MV-4-11 (cell line): ENCODE measurements at places on chromosomes 7 and 10.

DNA sequence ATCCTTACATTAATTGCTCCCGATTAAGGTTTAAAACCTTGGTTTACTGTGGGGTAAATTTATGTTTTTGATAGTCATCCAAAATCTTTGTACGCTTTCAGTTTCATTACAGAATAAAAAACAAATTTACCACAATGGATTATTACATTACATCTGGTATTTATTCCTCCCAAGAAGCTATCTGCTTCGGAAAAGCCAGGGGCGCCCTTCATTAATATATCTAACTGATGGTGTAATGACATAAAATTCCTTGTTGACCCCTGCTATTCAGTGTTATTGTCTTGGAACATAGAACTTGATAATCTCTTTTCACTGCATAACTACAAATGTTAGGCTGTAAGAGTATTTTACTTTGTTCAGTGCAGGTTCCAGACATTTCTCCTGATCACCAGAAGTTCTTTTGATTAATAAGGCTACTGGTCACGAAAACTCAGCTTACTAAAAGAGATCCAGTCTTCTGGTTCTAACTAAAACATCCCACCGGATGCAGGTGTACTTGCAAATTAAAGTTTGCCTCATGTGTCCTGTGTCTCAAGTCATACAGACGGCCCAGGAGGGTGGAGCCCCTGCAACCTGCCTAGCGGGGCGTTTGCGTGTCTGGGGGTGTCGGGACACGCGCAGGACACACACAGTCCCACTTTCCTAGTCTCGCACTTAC is 581 bp upstream of the GLCCI1 start:
- no peak for DNase-seq

- DNase-seq = no peak
Observed at GRCh38 chr7:122454776-122455507, 150.4 kb upstream of the FEZF1 start.

- DNase-seq = no peak
Observed at GRCh38 chr10:10092581-10092980, 925.1 kb upstream of the CELF2 start.

GRCh38 chr10:35486297-35486990 is 118.7 kb upstream of the GJD4 start:
- peak; percentile 80 for DNase-seq

- peak; percentile 13 for DNase-seq
Observed at GRCh38 chr10:12730809-12731519, 270.5 kb downstream of the CCDC3 start.

DNA sequence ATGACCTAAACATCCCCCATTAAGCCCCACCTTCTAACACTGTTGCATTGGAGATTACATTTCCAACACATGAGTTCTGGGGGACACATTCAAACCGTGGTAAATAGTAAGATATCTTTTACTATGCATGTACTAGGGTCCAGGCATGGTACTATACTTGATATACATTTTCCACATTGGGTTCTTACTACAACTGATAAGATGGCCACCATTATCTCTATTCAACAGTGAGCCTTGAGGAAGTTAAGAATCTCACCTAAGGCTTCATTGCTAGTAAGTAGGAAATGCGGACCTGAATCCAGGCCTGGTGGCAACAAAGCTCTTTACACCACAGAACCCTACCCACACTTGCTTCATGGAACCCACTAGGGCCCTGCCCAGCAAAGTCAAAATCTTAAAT is 5.7 kb downstream of the PANK1 start:
- DNase-seq = no peak

DNA sequence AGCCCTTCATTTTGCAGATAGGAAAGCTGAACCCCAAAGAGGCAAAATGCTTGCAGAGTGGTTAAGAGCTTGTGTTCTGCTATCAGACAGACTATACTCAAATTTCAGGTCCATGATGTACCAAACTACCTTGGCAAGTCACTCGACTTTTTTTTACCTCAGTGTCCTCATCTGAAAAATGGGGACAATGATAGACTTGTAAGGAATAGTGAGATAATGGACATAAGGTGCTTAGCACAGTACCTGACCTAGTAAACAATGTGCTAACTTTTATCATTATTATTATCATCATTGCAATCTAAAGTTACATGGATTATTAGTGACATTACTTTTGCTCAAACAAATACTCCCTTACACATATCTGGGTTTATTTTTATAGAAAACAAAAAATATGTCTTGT is 79.4 kb upstream of the ARID5B start:
- no peak for DNase-seq

DNA sequence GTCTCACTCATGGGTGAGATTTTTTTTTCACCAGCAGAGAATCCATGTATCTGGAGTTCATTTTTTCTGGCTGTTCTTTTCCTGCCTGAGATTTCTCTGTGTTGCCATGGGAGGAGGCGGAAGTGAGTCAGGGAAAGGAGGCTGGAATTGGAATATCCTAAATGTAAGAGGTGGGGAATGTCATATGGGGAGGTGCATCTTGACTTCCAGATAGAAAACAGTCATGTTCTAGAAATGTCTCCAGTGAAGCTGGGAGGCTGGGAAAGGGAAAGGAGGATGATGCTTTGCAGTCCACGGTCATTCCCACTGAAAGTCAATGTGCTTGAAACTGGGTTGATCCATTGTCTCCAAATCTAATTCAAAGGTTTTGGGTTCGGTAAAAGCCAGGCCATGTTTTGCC is 39.7 kb upstream of the HPS1 start:
- DNase-seq = no peak

DNA sequence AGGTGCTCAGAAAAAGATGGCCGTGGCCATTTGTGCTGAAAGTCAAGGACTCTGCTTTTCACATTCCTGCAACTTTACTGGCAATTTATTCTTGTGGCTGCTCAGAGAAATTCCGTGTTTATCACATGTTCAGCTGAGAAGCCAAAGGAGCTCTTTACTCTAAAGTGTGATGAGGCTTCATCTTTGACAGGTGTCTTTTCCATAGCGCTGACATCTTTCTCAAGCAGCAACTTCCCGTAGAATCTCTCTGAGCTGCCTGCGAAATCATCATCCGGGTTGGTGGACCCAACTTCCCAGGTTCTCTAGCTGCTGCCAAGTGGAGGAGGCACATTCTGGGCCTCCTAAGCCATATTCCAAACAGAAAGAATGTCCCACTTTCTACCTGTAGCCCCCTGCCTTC is 16.9 kb upstream of the NPS start:
- no peak for DNase-seq

DNA sequence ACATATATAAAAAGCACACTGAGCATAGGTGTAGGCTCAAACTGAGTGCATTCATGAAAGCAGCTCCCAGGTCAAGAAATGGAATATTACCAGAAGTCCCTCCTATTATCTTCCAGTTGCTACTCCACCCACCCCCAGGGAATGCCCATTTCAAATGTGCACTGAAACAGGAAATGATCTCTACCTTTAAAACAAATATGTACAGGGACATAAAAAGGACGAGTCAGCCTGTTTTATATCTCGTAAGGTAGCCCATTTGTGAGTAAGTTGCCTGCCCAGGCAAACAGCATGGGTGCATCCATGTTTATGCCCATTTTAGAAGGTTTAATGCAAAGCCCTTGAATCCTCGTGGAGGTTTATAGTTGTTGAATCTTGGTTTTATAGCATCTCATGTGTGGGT is 10.4 kb downstream of the FFAR4 start:
- DNase-seq = no peak

DNA sequence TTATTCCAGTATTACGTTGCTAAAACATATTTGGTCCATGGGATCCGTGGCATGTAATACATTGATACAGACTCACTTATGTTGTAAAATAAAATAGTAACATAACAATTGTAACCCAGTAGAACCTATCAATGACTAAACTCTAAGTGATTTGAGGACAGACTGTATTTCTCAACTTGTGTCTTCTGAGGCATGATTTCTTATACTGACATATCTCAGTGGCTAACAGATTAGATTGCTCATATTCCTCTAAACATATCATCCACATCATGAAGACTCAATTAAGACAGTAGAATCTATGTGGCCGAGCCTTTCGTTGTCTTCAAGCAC is 72.3 kb downstream of the CREB5 start:
- no peak for DNase-seq

GRCh38 chr7:93284908-93285307 is 52.7 kb downstream of the VPS50 start:
- DNase-seq = no peak
